ENCODE measurements at places on chromosomes 7 and 10. TPM values are rescaled to one million over a fixed set of nuclear protein-coding genes. Genes with fewer than 3 reads are reported as not detected.

The C7orf57 gene
- total RNA-seq = 0.32 TPM

The MBL2 gene
- total RNA-seq = 0.05 TPM

The GTF2IRD2 gene
- 2.4 TPM for total RNA-seq

The LRRC17 gene
- 5.0 TPM for total RNA-seq

The CLCN1 gene
- total RNA-seq = not detected

The GIMAP5 gene
- total RNA-seq = not detected

The SFTPD gene
- not detected for total RNA-seq

The ANKRD61 gene
- total RNA-seq = 0.19 TPM

The PTPN12 gene
- total RNA-seq = 35.5 TPM

The C10orf62 gene
- 0.56 TPM for total RNA-seq

The AKR1C8 gene
- total RNA-seq = 0.21 TPM

The MMD2 gene
- total RNA-seq = not detected

The PRKCQ gene
- 3.7 TPM for total RNA-seq

The FAS gene
- 7.3 TPM for total RNA-seq

The MACC1 gene
- total RNA-seq = 0.08 TPM

The TMEM176A gene
- not detected for total RNA-seq

The LEP gene
- total RNA-seq = not detected

The UNCX gene
- total RNA-seq = not detected

The PLA2G12B gene
- not detected for total RNA-seq

The GPRIN2 gene
- not detected for total RNA-seq

The ACSM6 gene
- not detected for total RNA-seq

The GPR85 gene
- 0.83 TPM for total RNA-seq

The BCAP29 gene
- total RNA-seq = 31.3 TPM

The MYH16 gene
- 0.87 TPM for total RNA-seq

The EBLN1 gene
- not detected for total RNA-seq

The IFIT2 gene
- 1.9 TPM for total RNA-seq

The GSTO2 gene
- 1.4 TPM for total RNA-seq

The RBP4 gene
- total RNA-seq = 1.0 TPM

The GOLGA7B gene
- 3.4 TPM for total RNA-seq

The OR13A1 gene
- total RNA-seq = not detected

The ANXA11 gene
- total RNA-seq = 160 TPM

The GDF10 gene
- total RNA-seq = not detected

The HDAC9 gene
- 12.9 TPM for total RNA-seq

The XRCC2 gene
- 13.6 TPM for total RNA-seq

The CALHM3 gene
- 0.34 TPM for total RNA-seq

The CHAT gene
- not detected for total RNA-seq

The INMT gene
- total RNA-seq = 0.11 TPM

The INHBA gene
- 65.2 TPM for total RNA-seq

The ADIRF gene
- total RNA-seq = 0.64 TPM

The ARMC3 gene
- total RNA-seq = not detected

The SORCS1 gene
- 6.6 TPM for total RNA-seq

The ABCC2 gene
- total RNA-seq = 13.4 TPM

The NUTM2E gene
- total RNA-seq = not detected

All from A375 (cell line).